ENCODE measurements at places on chromosomes 6 and 20.
A peak's percentile ranks its signal among the peaks of the same experiment; 100 is the strongest.

DNA sequence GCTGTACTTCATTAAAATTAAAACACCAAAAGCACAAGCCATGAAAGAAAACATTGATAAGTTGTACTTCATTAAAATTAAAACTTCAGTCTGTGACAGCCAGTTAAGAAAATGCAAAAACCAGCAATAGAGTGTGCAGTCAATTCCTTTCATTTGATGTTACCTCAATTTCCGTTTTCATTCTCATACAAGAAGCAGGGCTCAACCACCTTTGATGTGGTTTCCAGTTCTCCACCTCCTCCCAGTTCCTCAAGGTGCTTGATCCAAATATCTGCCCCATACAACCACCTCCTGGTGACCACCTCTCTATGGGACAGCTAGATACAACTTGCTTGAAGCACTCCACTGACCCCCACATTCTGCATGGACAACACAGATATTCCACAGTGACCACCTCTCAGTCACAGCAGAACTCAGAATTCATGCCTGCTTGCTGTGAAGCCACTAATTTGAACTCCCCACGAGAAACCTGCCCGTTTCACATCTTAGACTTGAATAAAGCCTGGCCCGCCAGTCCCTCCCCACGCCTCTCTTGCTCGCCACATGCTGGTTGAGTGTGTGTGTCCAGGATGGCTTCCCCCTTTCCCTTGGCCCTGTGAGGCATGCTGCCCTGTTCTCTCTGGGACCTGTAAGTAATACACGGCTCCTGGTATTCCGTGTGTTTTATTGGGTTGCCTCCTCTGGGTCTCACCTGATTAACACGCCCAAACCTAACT lies 66.1 kb downstream of the FAM50B start:
- DNase-seq: no peak

DNA sequence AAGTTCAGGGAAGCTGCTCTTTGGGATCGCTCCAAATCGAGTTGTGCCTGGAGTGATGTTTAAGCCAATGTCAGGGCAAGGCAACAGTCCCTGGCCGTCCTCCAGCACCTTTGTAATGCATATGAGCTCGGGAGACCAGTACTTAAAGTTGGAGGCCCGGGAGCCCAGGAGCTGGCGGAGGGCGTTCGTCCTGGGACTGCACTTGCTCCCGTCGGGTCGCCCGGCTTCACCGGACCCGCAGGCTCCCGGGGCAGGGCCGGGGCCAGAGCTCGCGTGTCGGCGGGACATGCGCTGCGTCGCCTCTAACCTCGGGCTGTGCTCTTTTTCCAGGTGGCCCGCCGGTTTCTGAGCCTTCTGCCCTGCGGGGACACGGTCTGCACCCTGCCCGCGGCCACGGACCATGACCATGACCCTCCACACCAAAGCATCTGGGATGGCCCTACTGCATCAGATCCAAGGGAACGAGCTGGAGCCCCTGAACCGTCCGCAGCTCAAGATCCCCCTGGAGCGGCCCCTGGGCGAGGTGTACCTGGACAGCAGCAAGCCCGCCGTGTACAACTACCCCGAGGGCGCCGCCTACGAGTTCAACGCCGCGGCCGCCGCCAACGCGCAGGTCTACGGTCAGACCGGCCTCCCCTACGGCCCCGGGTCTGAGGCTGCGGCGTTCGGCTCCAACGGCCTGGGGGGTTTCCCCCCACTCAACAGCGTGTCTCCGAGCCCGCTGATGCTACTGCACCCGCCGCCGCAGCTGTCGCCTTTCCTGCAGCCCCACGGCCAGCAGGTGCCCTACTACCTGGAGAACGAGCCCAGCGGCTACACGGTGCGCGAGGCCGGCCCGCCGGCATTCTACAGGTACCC lies at the start of gene ESR1:
TSS of gene ESR1 (plus strand) at position 170 of the 858 bp plus-strand sequence. CDS start at position 401, 231 bp downstream.
- DNase-seq: peak; percentile 85

DNA sequence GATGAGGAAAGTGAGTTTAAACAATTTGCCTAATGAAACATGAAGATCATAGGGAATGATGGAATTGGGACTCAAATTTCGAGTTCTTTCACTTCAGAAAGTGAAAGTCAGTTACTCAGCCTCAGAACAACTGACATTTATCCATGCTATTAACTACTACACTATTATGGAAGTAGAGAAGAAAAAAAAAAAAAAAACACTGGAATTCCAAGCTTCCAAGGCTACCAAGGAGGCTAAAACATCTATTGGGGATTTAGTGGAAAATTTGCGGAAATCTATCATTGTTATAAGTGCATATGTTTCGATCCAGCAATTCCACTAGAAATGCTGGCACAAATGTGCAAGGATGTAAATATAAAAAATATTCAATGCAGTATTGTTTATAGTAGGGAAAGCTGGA lies 70.4 kb downstream of the TSHZ2 start:
- DNase-seq: no peak

DNA sequence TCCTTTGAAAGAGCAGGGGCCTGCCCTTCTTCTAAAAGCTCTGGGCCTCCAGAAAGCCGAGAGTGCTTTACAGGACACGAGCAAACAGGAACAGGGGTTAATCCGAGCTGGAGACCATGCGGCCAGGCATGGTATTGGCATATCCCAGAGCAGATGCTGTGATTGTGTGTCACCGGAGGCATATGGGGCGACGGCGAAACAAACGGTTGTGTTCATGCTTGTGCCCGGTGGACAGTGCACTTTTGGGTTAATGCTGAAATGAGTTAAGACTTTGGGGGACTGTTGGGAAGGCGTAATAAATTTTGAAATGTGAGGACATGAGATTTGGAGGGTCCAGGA lies 1088.7 kb upstream of the DEFB115 start:
- no peak for DNase-seq

- no peak for DNase-seq
Measured at GRCh38 chr6:98925831-98926230, 21.9 kb downstream of the FBXL4 start.

DNA sequence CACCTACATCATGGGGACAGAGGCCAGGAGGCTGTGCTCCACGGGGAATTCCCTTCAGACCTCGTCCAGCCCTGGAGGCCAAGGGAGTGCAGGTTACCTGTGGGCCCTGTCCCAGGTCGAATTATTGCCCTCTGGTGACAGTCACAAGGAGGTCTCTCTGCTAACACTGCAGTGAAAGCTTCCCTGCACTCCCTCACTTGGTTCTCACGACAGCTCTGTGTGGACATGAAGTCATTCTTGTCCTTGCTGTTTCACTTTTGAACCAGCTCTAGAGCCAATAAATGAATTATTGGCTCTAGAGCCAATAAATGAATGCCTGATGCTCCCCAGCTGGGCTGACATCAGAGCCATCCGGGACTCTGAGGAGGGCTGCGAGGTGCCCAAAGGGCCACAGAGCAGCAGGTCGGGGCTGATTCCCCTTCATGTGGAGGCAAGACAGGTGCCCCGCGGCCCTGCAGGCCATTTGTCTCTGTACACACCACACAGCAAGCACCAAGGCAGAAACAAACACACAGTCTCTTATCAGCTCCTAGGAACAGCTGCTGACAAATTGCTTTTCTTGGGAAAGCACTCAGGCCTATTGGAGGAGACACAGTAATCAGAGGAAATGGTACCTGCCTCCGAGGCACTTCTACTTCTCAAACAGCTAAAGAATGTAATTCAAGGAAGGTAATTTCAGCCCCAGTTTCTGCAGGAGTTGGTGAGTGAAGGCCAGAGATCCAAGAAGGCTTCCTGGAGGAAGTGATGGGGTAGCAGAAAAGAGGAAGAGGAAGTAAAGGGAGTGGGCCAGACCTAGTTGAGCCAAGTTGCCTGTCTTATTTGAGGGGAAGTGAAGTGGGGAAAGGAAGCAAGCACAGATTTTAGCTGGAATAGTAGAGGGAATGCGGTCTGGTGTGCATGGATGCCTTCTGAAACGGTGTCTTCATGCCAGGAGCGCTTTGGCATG lies 27.5 kb upstream of the TBXT start:
- DNase-seq: no peak

DNA sequence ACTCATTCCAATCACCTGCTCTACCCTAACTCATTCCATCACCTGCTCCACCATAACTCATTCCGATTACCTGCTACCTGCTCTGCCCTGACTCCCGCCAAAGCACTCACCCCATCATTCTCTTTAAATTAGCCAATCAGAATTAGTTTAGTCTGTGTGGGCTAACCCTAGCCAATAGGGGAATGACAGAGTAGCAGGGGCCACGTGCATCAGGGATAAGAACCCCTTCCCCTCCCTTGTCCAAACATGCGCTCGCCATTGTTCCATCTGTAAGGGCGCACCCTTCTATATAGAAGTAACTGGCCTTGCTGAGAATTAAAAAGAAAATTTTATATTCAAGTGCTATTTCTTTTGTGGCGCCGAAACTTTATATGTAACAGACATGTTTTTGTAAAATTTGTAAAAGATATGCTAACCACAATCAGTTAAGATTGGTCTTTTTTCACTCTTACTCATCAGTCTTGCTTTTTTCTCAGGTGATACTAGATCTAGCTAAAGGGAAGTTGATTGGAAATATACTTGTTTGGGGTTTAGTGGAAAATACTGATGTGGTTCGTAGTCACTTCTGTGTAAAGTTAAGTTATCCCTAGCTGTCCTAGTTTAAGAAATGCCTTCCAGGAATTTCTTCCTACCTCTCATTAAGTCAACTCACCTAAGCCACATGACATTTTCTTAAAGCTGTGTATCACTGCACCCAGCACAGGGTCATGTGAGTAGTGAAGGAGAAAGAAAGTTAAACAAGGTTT lies 16.5 kb downstream of the RTN4IP1 start:
- DNase-seq: no peak

GRCh38 chr6:137859025-137859424 lies 8.0 kb upstream of the TNFAIP3 start:
- DNase-seq: no peak

GRCh38 chr6:87847135-87847829 lies 145.2 kb upstream of the AKIRIN2 start:
- no peak for DNase-seq

DNA sequence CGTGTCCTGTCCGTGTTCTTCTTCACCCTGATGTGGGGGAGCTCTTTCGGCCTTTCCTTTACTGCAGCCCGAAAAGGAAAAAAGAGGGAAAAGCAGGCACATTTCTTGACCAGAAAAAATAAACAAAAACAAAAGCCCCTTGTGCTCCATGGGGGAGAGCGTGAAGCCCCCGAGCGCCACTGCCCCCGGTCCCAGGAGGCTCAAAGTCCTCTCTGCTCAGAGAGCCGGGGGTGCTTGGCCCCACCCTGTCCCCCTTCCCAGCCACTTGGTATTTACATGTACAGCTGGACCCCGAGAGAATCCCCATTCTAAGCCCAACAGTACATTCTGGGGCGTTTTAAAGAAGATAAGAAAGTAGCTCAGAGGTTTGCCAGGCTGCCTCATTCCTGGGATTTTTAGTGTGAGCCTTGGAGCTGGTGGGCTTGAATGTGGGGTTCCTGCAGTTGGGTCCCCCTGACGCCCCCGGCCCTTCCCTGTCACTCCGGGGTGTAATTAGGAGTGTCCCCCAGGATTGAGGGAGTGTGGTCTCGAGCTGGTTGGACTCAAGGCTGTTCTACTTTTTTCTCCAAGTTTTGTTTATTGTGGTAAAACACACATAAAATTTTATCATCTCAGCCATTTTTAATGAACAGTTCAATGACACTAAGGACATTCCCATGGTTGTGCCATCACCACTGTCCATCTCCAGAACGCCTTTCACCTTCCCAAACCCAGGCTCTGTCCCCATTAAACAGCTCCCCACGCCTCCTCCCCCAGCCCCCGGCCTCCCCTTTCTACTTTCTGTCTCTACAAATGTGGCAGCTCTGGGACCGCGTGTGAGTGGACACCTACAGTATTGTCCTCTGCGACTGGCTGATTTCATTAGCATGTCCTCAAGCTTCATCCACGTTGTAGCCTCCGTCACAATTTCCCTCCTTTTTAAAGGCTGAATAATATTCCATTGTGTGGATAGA lies 55.7 kb upstream of the BHLHE23 start:
- DNase-seq: peak; percentile 31

DNA sequence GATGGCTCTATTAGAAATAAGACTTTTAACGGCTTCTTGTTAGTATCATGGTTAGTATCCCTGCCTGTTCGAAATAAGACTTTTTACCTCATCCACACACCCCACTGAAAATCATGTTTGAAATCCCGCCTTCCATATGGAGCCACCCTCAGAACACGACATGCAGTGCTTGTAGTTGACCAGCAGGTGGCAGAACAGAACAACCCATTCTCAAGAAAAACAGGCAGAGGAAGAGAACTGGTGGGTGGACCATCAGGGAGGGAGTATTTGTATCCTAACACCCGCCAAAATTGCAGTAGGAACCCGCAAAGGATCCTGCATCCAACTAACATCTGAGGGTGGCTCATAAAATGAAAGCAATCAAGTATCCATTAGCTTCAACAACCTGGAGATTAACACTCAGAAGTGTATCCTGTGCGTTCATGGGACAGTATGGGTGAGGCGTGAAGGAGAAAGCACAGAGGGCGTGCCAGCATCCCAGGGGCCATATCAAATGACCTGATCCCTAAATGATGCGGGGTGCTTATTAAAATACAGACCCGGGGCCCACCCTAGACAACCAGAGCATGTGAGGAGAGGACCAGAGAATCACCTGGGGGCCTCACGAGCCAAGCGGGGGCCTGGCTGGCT lies 89.6 kb upstream of the NHSL1 start:
- peak; percentile 71 for DNase-seq

DNA sequence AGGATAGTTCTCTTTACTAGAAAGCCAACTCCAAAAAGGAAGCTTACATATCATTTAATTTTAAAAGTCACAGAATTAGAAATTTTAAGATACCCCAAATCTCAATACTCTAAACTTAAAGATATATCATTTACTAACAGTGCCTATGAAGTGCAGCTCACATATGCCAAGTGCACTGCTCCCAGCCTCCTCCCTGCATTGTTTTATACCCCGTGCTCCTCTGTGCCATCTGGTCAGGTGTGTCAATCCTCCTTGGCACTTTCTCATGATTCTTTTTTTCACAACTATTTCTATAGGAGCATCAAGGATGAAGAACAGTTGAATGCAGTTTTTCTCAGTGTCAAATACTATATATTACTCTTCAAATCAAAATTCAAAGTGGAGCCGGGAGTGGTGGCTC lies 8.8 kb downstream of the MAP7 start:
- DNase-seq: no peak

- no peak for DNase-seq
Measured at GRCh38 chr6:157055863-157056262, 267.5 kb downstream of the TMEM242 start.

- DNase-seq: no peak
Measured at GRCh38 chr6:149032599-149033405, 284.7 kb upstream of the TAB2 start.

DNA sequence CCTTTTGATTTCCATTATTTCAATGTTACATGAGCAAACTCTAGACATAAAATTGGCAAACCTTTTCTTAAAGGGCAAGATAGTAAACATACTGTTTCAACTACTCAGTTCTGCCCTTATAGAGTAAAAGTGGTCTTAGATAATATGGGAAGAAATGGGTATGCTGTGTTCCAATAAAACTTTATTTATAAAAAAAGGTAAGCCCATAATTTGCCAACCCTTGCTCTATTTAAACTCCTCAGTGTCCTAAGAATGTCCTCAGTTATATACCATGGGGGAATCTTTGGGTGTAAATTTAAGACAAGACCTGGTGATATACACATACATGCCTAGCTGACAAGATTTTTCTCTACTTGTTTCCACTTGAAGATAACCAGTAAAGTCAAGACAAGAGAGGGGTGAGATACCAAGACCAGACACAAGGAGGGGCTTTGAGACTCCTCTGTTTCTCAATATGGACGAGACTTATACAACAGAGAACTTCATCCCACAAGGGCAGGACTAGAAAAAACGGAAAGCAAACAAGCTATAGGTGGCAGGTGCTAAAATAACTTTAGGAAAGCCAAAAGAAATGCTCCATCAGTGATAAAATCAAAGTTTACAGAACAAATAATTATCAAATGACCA lies 10.5 kb downstream of the SNX3 start:
- peak; percentile 48 for DNase-seq
